ENCODE measurements at places on chromosomes 3 and 15.

DNA sequence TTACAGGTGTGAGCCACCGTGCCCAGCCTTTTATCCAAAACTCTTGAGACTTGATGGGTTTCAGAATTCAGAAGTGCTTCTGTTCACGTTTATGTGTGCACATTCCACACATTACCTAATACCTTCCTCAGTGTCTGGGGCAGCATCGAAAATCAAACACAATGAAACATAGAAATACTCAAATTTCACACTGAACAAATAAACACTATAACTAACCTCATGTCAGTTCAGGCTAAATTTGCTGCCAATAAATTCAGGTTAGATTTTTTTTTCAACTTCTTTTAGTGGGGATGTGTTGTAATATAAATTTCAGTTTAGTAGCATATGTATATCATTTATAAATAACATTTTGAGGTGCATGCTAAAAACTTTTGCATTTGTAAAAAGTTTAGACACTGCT is 2.8 kb downstream of the EIF2AK4 start:
- no peak for DNase-seq

- DNase-seq = peak; percentile 36
These were observed 3.2 kb downstream of the ZXDC start for GRCh38 chr3:126472277-126473006.

- DNase-seq = no peak
These were observed 12.5 kb downstream of the DPH6 start for GRCh38 chr15:35533130-35534110.

DNA sequence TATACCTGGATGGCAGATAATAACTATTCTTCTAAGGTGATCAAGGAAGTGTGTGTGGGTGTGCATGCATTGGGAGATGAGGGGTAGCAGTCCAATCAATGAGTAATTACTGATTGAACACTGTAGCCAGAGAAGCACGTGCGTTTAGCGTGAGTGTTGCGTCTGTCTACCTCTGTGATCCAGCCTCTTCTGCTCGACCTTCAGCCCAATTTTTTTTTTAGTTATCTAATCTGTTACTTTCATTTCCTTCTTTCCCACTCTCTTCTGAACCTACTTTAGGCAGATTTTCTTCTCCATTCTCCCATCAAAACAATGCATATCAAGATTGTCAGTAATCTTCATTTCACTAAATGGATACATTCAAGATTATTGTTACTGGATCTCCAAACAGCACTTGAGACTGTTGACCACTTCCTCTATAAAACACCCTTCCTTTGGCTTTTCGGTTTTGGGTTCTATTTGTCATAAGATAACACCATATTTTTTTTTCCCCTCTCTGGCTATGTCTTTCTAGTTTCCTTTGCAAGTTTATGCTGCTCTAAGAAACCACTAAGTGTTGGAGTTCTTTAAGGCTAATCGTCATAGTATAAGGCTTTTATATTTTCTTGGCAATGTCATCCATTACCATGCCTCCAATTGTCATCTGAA is 41.0 kb downstream of the MCTP2 start:
- no peak for DNase-seq

- DNase-seq = no peak
These were observed 84.9 kb upstream of the POU1F1 start for GRCh38 chr3:87361271-87361670.

DNA sequence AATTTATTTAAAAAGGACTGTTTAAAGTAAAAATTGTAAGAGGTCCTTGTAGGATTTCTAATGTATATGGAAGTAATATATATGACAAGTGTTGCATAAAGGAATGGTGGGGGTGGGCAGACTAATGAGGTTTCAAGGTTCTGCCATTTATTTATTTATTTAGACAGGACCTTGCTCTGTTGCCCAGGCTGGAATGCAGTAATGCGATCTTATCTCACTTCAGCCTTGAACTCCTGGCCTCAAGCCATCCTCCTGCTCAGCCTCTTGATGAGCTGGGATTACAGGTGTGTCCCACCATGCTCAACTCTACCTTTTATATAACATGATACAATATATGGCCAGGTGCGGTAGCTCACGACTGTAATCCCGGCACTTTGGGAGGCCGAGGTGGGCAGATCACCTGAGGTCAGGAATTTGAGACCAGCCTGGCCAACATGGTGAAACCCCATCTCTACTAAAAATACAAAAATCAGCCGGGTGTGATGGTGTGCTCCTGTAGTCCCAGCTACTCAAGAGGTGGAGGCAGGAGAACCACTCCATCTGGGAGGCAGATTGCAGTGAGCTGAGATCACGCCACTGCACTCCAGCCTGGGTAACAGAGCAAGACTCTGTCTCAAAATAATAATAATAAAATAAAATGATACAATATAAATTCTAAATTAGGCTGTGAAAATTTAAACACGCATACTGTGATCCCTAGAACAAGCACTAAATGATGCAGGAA is 33.8 kb upstream of the IGF2BP2 start:
- DNase-seq = no peak

GRCh38 chr3:151328298-151328995 is 902 bp downstream of the P2RY13 start:
- DNase-seq = no peak

- no peak for DNase-seq
These were observed 212.2 kb downstream of the RBMS3 start for GRCh38 chr3:29493109-29493508.

GRCh38 chr3:48762816-48763215 is 45.8 kb upstream of the IP6K2 start:
- no peak for DNase-seq

All from hematopoietic multipotent progenitor cell treated with erythropoietin and hydrocortisone succinate and interleukin-3 and kit ligand, for 15 days (in vitro differentiated cells).